ENCODE measurements at places on chromosomes 7 and 10. TPM values are rescaled to one million over a fixed set of nuclear protein-coding genes. Genes with fewer than 3 reads are reported as not detected.

DNA sequence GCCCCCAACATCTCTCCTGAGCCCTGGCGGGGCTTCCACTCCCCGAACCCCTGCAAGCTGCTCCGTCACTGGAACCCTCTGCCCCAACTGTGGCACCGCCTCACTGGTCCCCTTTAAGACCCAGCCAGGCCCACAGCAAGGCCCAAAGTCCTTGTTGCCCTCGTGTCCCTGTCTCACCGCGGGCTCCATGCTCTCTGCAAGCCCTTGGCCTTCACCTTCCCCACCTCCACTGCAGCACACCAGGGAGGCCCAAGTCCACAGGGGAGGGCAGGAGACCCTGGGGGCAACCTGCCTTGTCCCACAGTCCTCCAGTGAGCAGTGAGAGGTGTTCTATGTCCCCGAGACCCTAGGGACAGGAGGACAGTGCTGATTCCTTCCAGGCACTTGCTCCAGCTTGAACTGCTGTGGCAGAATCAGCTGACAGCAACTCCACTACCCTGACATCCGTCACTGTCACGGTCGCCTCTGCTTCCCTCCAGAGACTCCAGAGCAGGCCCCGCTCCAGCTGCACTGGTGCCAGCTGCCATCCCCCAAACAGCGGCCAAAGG is 105.3 kb downstream of the CYTH3 start:
- no peak for DNase-seq

- DNase-seq = peak; percentile 10
Measured at GRCh38 chr10:87961314-87961713, 97.9 kb downstream of the PTEN start.

DNA sequence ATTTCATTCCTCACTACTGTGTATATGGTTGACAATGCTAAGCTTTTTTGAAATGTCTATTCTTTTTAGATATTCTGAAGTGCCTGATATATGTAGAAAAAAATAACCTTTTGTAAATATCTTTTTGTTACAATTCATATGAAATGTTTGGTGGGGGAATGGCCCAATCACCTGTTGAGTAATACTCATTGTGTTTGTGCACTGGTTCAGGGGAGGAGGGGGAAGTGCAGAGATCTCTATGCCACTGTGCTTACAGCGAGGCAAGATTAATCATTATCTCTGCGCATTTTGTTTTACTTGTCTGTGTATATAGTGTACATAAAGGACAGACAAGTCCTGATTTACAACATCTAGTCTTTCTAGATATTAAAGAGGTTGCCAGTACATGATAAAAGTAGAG is 25.2 kb downstream of the NUP42 start:
- no peak for DNase-seq

GRCh38 chr7:116145245-116145852 is 65.0 kb upstream of the TES start:
- DNase-seq = no peak

DNA sequence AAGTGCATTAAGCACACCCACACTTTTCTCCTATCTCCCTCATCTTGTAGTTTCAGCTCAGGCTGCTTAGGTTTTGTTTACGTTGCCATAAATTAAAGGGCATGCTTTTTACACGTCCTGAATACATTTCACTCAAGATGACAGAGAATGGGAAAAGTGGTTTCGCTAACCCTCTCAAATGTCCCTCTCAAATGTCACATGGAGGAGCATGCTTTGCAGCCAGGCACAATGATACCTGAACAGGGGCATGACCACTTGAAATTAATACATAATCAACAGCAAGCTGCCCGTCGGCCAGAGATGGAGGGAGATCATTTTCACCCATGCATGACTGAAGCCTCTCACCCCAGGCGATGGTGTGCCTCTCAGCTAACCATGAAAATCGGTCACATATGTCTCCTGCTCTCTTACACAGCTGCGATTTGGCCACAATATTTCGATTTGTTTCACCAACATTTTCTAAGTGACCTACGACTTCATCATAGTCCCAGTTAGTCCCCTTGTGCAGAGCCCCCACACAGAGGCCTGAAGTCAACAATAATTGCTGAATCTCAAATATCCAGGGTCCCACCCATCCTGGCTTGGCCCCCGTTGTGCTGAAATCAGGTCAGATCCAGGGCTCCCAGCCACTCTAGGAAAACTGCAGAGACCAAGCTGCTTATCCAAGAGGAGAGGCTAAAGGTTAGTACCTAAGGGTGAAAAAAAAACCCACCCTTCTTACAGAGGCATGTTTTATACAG is 373.9 kb upstream of the NFE2L3 start:
- no peak for DNase-seq

DNA sequence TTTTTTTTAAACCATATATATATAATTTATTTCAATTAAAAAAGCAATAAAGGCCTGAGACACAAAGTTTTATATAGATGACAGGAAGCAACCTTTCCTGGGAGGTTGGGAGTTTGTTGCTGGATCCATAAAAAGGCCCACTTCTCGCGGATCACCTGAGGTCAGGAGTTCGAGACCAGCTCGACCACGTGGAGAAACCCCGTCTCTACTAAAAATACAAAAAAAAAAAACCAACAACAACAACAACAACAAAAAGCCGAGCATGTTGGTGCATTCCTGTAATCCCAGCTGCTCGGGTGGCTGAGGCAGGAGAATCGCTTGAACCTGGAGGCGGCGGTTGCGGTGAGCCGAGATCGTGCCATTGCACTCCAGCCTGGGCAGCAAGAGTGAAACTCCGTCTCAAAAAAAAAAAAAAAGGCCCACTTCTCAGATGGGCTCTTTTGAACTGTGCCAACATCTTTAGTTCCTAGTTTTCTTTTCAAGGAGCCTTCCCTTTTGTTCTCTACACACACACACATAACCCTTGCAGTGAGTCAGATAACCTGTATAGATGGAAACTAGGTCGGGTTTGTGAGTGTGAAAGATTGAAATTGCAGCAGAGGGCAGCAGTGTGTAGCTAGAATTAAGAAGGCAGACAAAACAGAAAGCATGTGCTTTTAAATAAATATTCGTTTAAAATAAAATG is 1.2 kb upstream of the SMNDC1 start:
- peak; percentile 87 for DNase-seq

DNA sequence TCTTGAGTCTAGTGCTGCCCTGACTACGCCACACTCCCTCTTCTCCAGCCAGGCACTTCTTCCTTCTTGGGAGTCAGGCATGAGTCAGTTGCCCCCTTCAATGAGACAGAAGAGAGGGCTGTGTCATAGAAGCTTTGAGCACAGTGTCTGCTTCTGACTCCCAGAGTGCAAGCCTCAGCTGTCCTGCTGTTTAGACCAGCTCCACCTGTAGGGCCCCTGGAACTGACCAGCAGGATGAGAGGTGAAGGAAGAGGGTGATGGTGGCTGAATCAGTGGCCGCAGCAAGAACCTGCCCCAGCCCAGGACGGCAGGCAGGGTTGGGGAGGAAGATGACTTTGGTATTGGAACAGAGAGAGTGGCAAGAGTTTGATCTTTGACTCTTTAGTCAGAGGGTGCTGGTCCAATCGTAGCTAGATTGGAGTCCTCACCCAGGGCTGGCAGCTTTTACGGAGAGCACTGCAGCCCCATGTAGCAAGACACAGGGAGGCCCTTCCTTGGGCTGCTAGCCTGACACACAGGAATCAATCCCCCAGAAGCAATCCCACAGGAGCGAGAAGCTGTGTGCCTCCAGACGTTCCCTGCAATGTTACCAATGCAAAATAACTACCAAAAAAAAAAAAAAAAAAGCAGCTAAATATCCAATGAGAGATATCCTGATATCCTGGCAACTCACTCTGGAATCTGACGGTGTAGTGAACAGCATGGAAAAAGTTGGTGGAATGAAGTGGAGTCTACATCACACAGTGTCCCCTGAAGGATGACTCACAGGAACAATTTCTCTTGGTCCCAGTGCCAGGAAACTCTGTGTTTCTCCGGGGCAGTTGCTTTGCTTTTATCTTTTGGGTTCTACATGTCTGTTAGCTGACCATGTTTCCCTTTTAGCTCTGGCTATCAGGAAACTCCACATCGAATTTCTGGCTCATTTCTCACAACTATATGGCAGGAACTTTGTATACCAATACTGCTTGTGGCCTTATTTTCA is 6.9 kb downstream of the C10orf62 start:
- peak; percentile 94 for DNase-seq

- no peak for DNase-seq
Measured at GRCh38 chr10:119330342-119330741, 123.0 kb downstream of the GRK5 start.

DNA sequence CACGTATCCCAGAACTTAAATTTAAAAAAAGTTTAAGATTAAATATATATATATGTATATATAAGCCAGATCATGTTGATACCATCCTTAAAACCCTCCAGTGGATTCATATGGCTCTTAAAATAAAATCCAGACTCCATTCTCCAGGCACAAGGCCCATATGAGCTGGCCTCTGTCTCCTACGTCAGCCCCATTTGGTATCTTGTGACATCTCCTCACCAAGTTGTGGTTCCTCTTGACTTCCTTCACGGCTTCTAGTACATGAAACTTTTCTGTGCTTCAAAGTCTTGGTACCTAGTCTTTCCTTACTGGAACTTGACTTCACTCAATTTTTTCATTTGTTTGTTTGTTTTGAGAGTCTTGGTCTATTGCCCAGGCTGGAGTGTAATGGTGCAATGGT is 61.3 kb downstream of the PRLHR start:
- DNase-seq = no peak

DNA sequence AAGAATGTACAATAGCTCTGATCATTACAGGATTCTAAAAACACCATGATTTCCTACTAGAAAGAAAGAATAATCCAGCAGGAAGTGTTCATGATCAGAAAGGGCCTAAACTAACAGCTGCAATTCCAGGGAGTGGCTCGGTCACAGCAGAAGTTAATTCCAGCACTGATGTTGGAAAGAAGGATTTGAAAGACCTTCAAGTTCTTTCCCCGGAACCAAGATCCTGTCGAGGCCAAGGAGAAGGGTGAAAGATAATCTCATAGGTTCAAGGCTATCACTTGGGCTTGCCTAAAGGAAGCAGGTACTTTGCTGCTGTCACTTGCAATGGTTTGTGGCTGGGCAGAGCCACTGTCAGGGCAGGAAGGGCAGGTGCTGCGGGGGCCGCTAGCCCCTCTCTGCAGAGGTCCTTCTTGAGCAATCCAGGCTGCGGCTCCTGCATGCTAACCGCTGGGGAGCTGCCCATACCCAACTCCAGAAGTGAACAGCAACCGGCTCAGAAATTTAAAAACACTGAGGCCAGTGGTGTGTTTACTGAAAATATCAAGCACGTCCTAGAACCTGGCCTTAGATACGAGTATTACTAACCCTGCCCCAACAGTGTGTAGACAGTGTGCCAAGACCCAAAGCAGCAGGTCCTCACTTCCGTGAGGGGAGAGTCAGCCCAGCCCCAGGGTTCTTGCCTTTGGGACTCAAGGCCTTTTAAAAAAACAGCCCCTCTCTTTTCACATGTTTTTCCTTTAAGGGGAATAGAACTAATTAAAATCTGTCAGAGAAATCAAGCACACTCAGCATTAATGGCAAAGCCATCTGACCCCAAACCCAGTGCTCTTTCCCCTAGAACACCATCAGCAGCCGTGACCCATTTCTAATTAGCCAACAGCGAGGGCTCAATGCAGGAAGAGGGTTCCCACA is 76.8 kb downstream of the VIPR2 start:
- DNase-seq = no peak

DNA sequence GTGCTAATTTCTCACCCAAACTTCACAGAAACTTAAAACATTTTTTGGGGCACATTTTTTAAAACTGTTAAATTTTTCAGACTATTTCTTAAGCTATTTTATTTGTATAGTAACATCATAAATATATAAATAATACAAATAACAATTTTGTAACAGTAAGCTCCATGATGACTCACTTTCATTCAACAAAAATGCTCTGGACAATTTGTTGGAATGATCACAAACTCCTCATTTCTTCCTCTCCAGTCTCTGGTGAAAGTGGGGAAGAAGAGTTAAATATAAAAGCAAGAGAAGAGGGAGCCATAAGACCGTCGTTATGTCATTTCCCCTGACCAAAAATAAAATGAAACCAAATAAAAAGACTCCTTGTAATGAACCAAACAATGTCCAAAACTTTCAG is 162.4 kb downstream of the AGMO start:
- DNase-seq = no peak

Gene SHH
- total RNA-seq = 0.20 TPM

Gene SPDYE18
- 0.28 TPM for total RNA-seq

Gene STOX1
- 0.11 TPM for total RNA-seq

Gene C7orf33
- not detected for total RNA-seq

Gene PTF1A
- total RNA-seq = not detected

Gene PIK3AP1
- total RNA-seq = 0.21 TPM

Gene PNLIPRP2
- not detected for total RNA-seq

Gene HOXA10
- total RNA-seq = 0.14 TPM

Data from pulmonary artery endothelial cell (primary cell).